ENCODE measurements at places on chromosomes 5 and 9.

DNA sequence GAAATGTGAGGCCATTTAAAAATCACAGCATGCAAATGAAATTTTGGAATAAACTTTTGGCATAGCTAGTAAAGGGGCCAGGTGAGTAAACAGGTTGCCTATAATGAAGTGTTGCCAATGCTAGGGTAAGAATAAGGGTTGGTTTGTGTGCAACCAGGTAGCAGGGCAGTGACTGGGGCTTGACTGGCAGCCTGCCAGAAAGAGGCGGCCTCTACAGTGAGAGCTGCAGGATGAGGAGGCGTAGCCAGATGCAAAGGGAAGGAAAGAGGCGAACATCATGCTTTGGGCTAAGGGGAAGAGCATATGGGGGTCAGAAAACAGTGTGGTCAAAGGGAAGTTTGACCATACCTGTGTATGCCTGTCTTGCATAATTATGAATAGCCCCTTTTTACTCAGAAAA lies 70.6 kb downstream of the MAST4 start:
- DNase-seq, result no peak

GRCh38 chr5:101783241-101784013 lies 512.7 kb downstream of the SLCO4C1 start:
- DNase-seq, result no peak

DNA sequence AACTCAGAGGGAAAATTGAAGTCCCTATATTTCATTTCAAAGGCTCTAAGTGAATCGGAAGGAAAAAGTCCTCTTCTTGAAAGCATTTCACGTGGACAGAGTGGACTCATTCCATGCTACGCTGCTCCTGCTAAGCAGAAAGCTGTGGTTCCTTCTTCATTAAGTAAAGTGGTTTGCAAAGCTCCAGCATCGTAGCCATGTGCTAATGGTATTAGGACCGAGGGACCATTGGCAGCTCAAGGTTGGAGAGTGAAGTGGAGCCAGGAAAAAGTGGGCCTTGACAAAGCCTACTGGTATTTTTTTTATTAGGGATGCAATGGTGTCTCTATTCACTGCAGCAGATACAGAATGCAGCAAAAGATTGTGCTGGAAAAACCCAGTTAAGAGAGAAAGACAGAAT lies 16.4 kb upstream of the SEMA4D start:
- no peak for DNase-seq

DNA sequence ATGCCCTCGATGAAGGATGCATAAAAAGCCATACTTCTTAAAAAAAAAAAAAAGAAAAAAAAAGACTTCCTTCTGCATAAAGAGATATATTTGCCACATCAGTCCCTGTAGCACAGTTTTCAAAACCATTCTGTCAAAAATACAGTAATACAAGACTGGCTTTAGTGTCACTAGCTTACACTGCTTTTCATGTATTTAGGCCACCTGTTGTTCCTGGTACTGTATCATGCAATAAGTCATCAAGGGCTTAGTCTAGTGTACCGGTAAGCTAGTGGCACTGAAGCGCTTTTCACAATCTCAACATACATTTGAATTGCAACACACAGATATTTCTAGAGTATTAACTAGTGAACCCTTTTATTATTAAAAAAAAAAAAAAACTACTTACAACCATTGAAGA lies 231.2 kb downstream of the NFIB start:
- no peak for DNase-seq

DNA sequence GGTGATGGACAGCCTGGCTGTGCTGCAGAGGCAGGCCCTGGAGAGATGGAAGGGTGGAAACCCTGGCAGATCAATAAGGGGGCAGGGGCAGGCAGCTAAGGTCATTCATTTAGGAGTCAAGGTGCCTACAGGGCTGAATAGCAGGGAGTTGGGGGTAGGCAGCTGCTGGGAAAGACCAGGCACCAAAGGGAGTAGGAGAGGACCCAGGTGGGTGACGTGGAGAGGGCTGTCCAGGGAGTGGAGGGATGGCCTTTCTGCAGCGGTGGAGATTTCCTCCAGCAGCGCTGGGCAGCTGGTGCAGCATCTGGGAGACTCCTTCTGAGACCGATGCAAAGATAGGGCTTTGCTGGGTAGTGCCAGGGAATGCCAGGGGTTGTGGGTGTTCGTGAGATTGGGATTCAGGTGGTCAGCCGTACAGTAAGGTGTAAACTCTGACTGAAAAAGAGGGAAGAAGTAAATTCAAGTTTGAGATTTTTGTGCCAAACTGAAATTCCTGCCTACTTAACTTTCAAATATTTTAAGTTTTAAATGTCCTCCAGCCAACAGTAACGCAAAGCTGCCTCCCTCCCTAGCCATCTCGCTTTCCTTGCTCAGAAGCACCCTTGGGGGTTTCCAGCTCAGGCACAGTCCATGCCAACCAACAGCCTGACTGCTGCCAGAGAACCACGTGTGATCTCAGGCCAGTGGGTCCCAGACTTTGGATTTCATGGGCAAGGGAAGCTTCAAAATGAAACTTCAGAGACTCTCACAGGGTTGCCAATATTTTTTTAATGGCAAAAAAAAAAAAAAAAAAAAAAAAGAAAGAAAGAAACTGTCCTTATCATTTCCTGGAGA lies 18.6 kb upstream of the ANGPTL2 start:
- no peak for DNase-seq

DNA sequence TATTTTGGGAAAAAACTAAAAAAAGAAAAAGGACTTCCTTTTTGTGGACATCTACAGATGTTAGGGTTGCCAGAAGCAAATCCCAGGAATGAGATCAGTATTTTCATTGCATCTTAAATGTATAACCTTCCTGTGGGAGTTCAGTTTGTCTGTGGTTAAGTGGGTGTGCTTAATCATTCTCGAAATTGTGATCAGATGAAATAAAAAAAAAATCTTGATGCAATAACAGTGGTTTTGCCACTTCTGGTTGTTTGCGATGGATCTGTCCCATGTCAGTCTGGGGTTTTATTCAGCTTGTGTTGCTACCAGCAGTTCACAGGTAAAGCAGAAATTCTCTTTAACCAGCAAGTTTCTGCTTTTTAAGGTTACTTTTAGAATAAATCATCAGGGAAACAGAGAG lies 179.0 kb downstream of the MAN2A1 start:
- DNase-seq, result peak; percentile 85

GRCh38 chr5:87120518-87121303 lies 147.0 kb upstream of the RASA1 start:
- peak; percentile 90 for DNase-seq

DNA sequence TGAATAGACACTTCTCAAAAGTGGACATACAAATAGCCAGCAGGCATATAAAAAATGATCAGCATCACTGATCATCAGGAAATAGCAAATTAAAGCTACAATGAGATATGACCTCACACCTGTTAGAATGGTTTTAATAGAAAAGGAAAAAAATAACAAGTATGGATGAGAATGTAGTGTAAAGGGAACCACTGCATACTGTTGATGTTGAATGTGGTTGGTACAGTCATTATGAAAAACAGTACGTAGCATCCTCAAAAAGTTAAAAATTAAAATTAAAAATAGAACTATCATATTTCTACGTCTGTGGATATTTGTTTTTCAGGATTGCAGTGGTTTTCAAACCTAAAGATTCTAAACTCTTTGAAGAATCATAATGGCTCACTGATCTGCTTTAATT lies 215.1 kb upstream of the NREP start:
- no peak for DNase-seq

DNA sequence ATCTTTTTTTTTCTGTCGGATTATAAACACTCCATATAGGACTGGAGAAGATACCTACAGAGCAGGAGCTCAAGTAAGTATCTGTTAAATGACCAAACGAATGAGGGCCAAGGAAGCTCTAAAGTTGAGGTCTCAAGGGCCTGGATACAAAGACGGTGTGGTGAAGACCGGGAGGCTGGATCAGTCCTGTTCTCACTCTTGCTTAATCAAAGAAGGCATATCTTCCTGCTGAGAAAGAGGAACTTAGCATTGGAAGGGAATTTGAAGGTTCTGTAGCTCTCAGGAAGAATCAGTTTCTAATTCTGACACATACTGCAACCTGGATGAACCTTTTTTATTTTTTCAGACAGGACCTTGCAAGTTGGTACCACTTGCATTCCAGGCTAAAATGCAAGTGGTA lies 28.3 kb upstream of the PAX5 start:
- DNase-seq, result no peak

DNA sequence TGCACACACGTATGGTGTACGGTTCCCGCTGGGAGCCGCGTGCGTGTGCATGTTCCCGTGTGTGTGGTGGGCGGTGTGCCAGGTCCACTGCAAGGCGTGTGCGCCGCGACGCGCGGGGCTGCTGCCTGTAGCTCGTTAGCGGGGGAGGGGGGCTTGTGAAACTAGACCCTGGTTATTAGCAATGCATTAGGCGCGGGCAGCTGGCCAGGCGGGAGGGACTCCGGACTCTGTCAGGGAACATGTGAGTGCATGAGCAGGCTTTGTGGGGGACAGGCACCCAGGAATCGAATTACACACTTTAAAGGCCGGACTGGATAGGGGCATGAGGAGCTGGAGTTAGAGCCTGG lies 32.2 kb upstream of the ENHO start:
- DNase-seq, result no peak

DNA sequence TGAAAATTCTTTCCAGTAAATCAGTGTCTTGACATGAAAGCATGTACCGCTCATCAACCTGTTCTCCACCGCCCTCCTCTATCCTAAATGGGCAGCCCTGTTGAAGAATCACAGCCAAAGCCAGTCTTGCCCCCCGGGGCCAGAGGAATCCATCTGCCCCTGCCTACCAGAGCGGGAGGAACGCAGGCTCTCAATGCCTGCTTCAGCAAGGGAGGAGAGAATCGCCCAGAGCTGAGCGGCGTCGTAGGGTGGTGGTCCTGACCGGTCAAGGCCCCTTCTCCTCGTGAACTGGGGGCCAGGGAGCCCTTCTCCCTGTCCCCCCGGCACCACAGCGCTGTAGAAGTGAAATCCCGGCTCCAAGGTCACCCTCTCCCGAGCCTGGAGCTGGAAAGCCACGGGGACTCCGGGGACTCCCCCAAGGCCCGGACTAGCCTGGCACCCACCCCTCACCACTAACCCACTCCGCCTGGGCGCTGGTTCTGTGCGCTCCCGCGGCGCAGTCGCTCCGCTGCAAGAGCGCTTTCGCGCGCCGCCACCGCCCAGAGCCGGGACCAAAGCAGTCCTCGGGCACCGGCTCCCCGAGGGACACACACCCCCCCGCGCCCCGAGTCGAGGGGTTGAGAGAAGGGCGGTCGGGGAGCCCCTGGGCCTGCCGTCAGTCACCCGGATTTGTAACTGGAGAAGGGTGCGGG lies 718 bp upstream of the TMEM215 start:
- no peak for DNase-seq

- DNase-seq, result no peak
Observed at GRCh38 chr5:114387433-114387832, 25.6 kb downstream of the KCNN2 start.

Data from fibroblast of mammary gland (primary cell).